ENCODE measurements at places on chromosomes 4 and X.

DNA sequence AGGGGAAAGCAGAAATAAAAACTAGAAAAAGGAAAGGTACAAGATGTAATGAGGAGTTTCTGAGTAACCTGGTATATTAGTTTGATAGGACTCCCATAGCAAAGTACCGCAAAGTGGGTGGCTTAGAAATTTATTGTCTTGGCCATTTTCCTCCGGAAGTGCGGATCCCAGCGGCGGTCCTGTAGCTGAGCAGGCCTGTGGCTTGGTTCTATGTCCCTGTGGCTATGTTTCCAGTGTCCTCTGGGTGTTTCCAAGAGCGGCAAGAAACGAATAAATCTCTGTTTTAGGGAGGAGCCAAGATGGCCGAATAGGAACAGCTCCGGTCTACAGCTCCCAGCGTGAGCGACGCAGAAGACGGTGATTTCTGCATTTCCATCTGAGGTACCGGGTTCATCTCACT is 44.0 kb upstream of the LDB2 start:
- no peak for DNase-seq

DNA sequence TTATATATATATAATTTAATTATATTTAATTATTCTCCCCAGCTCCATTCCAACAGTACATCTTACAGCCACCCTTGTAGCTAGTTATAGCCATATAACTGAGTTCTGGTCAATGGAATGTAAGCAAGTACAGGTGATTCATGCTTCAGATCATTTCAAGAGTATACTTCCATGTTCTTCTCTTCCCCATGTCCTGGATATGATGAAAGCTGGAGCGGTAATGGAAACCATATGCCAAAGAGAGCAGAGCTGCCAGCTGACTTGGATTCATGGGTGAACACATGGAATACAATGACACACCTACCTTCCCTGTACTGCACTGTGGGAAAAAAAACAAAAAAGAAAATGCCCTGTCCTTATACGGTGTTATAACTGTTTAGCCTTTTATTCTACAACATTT is 17.5 kb upstream of the CORIN start:
- no peak for DNase-seq

GRCh38 chr4:103105558-103106356 is 6.1 kb upstream of the BDH2 start:
- no peak for DNase-seq

DNA sequence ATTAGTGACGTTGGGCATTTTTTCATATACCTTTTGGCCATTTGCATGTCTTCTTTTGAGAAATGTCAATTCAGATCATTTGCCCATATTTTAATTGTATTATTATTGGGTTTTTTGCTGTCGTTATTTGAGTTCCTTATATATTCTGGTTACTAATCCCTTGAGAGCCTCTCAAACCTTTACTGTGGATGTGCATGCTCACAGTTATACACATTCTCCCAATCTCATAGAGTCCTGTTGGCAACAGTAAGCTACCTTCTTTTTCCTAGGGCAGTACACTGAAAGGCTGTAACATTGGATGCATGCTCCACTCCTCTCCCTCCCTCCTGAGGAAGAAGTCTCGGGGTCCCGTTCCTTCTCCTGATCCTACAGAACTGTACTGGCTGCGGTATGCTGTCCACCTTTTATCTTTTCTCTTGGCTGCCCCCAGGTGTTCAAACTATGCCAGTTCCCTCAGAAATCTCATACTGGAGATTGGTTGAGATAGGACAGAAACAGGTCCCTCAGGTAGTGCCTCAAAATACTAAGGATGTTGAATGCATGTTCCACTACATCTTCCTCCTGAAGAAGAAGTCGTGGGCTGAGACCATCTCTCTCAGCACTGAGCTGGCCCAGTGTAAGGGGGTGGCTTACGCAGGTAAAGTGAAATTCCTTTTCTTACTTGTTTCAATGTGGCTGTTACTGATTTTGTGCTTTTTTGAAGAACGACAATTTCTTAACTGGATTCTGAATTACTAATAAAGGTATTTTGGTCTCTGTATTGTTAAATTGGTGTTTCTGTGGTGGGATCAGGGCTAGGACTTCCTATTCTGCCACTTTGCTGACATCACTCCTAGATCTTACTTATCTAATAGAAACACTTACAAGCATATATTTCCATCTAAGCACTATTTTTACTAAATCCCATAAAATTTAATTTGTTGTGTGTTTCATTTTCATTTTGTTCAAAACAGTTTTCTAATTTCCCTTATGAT is 145.4 kb upstream of the HUWE1 start:
- no peak for DNase-seq

DNA sequence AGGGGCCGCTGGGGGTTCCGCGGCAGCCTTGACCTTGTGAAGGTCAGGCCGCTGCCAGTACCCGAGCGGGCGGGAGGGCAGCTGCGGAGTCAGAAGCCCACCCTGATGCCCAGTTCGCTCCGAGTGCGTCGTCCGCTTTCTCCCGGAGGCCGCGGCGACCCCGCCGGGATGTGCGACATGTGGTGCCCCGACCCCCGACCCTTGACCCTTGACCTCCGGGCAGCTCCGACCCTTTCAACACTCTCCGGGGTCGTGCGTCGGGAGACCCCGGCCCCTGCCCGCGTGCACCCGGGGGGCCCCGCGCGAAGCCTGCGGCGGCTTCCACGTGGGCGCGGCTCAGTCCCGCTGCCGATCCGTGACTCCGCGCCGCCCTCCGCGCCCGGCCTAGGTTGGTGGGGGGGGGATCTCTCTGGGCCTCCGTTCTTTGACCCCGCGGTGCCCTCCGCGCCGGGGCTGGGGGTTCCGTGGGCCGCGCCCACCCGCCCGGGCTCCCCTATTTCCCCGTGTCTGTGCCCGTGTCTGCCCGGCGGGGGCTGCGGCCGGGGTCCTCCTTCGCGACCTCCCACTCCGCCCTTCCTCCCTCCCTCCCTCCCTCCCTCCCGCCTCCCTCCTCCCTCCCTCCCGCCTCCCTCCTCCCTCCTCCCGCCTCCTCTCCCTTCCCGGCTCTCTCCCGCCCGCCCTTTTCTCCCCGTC is 609 bp upstream of the SLC25A6 start:
- no peak for DNase-seq

DNA sequence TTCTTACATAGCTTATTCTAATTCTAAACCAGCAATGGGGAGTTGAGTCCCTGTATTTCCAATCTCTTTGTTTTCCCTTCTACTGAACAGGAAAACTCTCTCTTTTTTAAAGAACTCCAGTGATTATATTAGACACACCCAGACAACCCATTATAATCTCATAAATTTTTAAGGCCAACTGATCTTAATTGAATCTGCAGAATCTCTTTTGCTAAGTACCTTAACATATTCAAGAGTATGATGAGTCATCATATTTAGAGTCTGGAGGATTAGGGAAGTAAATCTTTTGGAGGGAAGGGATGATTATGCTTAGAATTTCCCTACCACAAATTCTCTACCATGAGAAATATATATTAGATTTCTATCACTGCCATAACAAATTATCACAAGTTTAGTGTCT is 705.1 kb downstream of the CENPC start:
- no peak for DNase-seq

DNA sequence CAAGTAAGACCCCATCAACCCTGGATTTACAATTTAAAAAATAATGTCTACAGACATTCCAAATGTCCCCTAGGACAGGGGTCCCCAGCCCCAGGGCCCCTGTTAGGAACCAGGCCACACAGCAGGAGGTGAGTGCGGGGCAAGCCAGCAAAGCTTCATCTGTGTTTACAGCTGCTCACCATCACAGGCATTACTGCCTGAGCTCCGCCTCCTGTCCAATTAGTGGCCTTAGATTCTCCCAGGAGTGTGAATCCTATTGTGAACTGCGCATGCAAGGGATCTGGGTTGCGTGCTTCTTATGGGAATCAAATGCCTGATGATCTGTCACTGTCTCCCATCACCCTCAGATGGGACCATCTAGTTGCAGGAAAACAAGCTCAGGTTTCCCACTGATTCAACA is 146.1 kb downstream of the ATP10D start:
- DNase-seq, result no peak

DNA sequence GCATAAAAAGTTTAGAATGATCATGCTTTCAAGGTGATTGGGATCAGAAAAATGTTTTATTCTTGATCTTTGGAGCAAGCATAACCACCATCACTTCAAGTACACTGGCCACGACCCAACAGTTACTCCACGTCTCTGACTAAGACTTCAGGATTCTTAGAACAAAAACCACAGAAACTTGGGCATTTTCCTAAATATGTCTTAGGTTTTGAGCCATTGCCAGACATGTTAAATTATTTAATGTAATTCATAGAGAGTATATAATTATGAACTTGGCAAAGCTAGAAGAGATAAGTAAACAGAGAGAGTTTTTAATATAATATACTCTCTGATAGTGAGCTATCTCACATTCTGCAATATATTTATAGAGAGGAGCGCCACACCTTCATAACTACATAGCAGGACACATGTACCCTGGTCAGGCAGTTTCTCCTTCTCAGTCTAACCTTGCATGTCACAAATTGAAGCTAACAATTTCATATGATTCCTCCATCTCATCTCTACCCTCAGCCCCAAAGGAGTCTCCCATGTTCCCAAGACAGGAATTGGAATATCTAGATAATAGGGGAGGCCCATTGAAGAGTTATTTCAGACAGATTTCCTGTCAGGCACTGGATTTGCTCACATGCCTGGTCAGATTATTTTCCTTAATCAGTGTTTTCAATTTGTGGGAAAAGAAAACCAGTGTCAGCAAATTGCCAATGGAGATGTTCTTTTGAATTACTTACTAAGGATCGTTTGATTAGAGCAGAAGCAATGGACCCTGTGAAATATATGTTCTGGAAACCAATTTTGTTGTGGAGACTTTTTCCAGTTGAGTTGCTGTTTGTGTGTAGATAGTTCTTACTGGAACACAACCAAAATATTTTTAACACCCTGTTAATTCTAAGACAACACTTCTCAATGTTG is 61.7 kb upstream of the GUCY1A1 start:
- DNase-seq, result no peak

- no peak for DNase-seq
These were observed 3.7 kb upstream of the NR3C2 start for GRCh38 chr4:148445860-148446330.

DNA sequence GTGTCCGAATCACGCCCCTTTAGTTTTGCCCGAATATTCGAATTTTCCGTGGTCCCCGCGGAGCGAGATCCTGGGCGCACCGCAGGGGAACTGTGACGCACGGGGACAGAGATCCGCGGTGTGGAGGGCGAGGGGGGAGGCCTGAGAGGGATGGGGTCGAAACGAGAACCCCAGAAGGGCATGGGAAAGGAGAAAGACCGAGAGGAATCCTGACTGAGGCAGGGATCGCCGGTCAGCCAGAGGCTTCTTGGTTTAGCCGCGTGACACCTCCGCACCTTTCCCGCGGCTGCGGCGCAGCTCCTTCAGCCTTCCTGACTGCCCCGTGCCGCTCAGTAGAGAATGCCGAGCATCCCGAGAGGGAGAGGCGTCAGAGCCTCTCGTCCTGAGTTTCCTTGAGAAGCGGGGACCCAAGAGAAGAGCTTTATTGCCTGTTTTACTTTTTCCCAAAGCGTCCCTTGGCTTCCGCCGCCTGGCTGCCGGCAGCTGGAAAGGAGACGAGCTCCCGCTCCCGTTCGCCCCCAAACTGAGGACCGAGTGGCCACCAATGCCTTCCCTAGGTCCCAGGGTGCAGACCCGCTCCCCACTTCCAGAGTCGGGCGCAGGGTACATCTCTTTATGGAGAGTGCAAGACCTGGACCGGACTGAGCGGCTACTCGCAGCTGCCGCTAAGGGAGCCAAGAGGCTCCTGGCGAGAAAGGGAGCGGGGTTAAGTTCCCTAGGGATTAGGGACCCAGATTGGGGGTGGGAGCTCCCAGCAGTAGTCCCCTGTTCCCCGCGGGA is 911 bp upstream of the GPR50 start:
- DNase-seq, result no peak
